ENCODE measurements at places on chromosomes 1 and 21.
A peak's percentile ranks its signal among the peaks of the same experiment; 100 is the strongest.

DNA sequence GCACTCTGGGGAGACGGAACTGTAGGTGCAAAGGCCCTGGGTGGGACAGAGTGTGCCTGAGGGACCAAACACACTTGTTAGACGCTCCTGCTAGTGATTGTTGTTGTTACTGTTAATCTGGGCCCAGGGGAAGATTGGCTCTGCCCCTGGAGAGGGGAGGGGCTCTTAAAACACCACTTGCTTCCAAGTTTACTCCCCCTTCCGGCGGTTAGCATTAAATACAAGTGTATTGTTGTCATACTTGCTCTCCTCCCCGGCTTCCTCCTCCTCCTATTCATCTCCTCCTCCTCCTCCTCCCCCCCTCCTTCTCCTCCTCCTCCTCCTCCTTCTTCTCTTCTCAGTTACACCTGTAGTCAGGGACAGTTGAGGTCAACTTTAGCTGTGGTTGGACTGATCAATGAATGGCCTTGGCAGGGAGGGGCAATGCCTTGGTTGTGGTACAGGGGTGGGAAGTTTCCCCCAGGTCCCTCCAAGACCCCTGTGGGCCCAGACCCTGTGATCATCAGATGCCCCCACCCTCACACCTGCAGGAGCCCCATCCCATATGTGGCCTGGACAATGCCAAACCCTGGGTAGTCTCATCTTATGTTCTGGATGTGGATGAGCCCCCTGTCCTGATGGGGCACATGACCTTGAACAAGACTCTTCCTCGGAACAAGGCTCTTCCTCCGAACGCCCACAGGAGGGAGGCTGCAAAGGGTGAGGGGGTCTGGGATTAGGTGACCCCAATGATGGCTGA is 217.3 kb downstream of the PTPRU start:
- peak; percentile 90 for DNase-seq

- DNase-seq, result no peak
These were observed 20.9 kb downstream of the ERICH3 start for GRCh38 chr1:74652711-74653139.

DNA sequence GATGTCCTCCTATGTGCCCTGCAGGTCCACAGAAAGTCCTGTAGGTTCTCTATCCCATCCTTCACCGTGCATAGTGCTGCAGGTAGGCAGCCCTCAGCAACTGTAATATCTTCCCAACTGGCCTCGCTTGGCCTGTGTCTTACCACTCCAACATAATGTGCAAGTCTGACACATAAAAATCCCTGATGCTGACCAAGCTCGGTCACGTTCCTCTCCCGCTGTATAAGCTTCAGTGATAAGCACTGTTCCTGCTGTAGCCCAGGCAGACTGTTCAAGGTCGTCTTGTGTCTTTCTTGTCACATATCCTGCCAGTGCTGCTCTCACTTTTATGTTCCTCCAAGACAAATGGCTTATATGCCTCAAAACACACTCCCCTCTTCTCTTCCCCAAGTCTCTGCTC is 19.4 kb upstream of the KCNE1 start:
- DNase-seq, result no peak

- DNase-seq, result no peak
These were observed 74.6 kb downstream of the PGBD5 start for GRCh38 chr1:230351514-230351913.

- DNase-seq, result no peak
These were observed 374.0 kb downstream of the NEGR1 start for GRCh38 chr1:71908303-71908702.

- no peak for DNase-seq
These were observed 25.2 kb upstream of the EPS8L3 start for GRCh38 chr1:109788695-109789521.

Data from SHP77 (cell line).